ENCODE measurements at places on chromosomes 6 and 20. TPM values are rescaled to one million over a fixed set of nuclear protein-coding genes. Genes with fewer than 3 reads are reported as not detected.

GRCh38 chr20:20765696-20766365, 53.4 kb upstream of the RALGAPA2 start:
- no peak for DNase-seq

GRCh38 chr6:133198725-133199124, 42.4 kb upstream of the EYA4 start:
- no peak for DNase-seq

PPT2 gene
- 18.0 TPM for total RNA-seq

DEF6 gene
- 2.1 TPM for total RNA-seq

LRRC73 gene
- total RNA-seq: 0.12 TPM

GRCh38 chr20:64065974-64066343, 3.0 kb downstream of the TCEA2 start:
- no peak for DNase-seq

GRCh38 chr6:170080828-170081371, 210.0 kb downstream of the DLL1 start:
- DNase-seq: no peak

DNA sequence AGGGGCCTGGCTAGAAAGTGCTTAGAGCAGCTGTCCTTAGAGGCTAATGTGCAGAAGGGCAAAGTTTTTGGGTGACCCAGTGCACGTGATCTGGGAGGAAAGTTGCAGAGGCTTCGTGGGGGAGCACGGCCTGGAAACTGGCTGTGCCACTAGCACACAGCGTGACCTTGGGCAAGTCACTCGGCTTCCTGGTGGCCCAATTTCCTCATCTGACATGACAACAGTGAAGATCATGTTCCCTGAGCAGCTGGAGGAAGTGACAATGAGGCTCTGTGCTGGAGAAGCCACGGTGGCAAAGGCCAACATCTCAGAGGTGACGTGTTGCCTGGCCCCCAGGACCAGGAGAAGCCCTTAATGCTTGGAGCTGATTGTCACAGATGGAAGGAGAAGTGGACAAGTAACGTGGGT, 99.5 kb downstream of the FOXC1 start:
- DNase-seq: no peak

GRCh38 chr20:33963751-33964150, 30.0 kb upstream of the RALY start:
- no peak for DNase-seq

- DNase-seq: no peak
These were observed 109.0 kb downstream of the RIN2 start for GRCh38 chr20:19867074-19867473.
